Dermis microvascular lymphatic vessel endothelial cell (primary cell): ENCODE measurements at places on chromosomes 1 and 21.

- no peak for DNase-seq
Observed at GRCh38 chr21:29737186-29737585, 202.6 kb downstream of the GRIK1 start.

DNA sequence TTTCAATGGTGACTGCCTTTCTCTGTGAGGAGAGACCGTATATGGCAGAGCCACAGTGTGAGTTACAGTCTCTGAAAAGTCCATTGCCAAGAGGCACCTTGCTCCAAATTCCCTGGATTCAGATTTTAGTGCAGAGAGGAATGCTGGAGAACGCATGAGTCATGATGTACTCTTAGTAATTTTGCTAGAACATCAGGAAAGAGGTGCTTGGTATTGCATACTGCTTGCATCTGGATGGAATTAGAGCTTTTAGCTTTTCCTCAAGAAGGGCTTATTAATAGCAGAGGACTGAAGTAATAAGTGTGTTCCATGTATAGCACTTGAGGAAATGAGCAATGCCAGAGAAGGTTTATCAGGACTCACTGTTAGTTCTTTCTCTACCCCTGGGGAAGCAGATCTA lies 40.5 kb upstream of the AKT3 start:
- no peak for DNase-seq

GRCh38 chr1:213998785-213999184 lies 11.0 kb downstream of the PROX1 start:
- DNase-seq: no peak

GRCh38 chr1:20896826-20897225 lies 109.7 kb upstream of the HP1BP3 start:
- no peak for DNase-seq

- DNase-seq: no peak
Observed at GRCh38 chr1:221688488-221688843, 53.4 kb downstream of the DUSP10 start.

- no peak for DNase-seq
Observed at GRCh38 chr1:64567426-64568170, 97.7 kb downstream of the CACHD1 start.

DNA sequence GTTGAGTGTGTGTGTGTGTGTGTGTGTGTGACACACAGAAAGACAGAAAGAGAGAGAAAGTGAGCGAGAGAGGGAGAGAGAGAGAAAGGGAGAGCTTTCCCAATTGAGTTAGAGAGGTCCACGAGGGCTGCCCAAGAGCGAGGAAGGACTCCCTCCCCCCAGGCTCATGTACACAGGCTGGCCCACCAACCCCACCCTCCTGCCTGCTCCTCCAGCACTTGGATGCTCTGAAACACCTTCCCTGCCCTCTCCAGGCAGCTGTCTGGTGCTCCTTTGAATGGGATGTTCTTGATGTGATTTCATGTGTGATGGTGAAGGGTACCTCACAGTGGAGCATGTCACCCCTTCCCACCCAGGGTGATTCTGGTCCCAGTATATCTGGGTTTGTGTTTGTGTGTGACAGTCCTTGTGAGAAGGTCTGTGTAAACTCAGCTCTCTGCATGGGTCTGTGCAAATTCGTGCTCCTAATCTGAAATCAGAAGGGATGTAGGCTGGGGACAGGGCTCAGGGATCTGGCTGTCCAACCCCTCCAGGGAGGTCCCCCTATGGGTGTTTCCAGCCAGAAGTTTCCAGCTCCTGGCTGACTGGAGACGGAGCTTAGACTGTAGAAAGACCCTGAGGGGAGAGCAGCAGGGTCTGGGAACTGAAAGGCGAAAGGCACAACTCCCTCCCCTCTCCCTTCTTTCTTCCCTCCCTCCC lies 6.8 kb upstream of the PEAR1 start:
- no peak for DNase-seq

GRCh38 chr1:230308039-230308438 lies 118.1 kb downstream of the PGBD5 start:
- peak; percentile 92 for DNase-seq

GRCh38 chr1:78003882-78004718 lies 639 bp upstream of the DNAJB4 start:
- DNase-seq: no peak

GRCh38 chr1:27564710-27565649 lies 39.0 kb downstream of the AHDC1 start:
- no peak for DNase-seq

DNA sequence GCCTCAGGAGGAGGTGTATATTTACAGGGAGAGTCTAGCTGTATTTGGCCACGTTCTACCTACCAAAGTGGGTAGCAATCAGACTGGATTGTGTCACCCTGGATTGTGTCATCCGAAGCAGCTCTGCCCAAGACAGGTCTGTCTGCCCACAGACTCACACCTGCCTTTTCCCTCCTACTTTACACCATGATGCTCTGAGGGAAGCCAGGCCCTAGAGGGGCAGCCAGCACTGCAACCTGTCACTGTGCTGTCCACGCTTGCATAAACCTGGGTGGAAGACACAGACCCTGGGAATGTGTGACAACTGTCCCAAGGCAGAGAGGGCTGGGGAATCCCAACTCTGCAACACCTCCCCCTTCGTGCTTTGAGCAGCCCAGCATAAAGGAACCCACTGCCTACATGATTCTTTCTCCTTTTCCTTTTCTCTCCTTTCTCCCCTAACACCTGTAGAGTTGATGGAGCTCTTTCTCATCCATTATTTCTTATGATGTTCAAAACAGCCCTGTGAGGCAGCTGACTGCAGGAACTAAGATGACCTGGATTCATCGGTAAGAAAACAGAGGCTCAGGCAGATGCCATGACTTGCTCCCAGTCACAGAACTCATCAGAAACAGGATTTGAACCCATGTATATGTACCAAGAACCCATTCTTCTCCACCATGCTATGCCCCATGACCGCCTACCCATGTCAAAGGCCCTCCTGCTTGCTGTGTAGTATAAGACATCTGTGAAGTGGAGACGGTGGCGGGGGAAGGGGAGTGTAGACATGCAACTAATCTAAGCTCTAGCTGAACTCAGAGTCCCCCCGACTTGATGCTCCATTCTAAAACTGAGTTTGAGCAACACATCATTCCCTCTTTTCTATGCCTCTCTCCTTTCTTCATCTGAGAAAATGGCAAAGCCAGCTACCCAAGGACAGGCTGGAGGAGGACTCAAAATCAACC lies 55.9 kb downstream of the ITPKB start:
- DNase-seq: no peak

- DNase-seq: no peak
Observed at GRCh38 chr1:162386292-162387225, 5.0 kb downstream of the C1orf226 start.

DNA sequence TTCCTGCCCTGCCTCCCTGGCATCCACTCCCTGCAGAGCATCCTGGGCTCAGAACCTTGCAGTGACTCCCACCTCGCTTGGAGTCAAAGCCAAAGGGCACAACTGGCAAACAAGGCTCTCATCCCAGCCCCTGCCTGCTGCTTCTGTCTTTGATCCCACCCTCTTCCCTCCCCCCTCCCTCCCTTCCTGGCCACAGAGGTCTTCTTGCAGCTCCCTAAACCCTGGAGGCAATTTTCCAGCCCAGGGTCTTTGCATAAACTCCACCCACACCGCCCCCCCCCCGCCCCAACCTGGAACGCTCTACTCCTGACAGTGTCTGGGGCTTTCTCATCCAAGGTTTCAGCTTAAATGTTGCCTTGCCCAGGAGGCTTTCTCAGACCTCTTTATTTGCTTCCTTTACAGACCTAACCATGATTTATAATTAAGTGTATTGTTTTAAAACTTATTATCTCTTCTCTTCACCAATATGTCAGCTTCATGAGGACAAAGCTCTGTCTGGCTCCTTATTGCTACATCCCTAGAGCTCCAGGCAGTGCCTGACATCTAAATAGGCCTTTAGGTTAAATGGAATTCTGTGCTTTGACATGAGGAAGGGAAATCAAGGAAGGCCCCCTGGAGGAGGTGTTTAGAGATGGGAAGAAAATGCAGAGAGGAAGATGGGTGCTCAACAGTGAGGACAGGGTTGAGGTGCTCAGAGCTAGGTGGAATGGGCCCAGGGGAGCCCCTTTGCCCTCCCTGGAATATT lies 37.7 kb upstream of the PADI1 start:
- DNase-seq: no peak

- DNase-seq: no peak
Observed at GRCh38 chr1:41371630-41372599, 10.7 kb downstream of the FOXO6 start.

DNA sequence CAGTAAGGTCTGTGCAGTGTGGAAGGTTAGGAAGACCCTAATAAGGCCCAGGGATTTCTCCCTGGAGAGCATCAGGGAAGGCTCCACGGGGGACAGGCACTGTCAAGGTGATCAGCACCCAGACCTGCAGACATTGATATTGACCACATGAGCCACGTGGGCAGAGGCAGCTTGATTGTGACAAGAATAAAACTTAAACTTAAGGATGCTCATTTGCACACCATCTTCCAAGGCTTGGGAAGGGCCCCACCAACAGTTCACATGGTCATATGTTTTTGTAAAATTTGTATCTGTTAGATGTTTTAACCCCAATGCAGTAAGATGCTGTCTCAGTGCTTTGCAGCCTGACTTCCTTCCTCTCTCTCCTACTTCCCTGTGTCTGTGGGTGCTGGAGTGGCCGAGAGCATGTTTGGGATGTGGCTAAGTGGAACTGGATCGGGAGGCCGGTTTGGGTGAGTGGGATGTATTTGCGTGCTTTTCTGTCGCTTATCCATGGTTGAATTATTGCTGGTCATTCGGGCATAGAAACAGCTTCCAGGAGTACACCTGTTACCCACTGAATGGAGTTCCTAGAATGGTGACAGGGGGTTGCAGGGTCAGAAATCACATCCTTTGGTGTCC lies 49.8 kb upstream of the OLIG2 start:
- no peak for DNase-seq

DNA sequence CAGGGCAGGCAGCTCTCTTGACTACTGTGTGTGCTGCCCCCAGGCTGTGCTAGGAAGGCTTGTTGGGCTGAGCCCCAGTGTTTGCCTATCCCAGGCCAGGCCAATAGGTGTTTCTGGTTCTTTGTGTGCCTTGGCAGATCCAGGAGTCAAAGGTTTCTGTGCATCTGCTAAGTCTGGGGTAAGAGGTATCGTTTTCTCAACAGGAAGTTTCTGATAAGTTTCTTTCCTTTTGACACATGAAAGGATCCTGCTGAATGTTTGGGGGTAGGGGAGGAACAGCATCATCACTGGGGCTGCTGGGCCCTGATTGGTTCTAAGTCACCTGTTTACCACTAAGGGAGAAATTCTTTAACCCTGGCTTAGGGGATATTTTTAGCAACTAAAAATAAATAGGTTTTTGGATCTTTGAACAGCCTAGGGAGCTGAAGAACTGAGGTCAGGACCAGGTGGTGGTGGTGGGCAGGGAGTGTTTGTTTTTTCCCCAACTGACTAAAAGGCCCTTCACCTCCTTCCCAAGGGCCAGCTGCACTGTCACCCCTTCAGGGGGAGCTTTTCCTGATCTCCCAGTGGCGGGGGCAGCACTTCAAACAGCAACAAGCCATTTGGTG lies 85.1 kb downstream of the KCNN3 start:
- peak; percentile 92 for DNase-seq

GRCh38 chr1:91699339-91699974 lies 186.5 kb downstream of the TGFBR3 start:
- DNase-seq: no peak

DNA sequence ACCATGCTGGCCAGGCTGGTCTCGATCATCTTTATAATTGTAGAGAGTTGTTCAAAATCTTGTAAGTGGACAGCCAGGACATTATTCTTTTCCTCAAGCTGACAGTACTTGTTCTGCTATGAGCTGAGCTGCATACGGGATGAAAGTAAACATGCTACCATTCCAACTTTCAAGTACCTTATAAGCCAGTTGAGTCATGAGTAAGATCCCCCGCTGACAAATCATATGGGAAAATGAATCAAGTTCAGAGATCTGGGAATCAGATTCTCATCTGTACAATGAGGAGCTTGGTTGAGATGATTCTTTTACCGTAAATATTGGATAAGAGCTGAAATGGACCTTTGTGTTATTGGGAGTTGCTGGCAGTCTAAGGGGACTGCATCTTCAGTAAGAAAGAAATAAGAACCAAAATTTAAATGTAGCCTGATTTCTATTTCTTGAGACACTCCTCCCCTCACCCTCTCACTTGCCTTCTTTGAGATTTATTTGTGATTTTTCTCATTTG lies 62.7 kb downstream of the CENPF start:
- DNase-seq: no peak

DNA sequence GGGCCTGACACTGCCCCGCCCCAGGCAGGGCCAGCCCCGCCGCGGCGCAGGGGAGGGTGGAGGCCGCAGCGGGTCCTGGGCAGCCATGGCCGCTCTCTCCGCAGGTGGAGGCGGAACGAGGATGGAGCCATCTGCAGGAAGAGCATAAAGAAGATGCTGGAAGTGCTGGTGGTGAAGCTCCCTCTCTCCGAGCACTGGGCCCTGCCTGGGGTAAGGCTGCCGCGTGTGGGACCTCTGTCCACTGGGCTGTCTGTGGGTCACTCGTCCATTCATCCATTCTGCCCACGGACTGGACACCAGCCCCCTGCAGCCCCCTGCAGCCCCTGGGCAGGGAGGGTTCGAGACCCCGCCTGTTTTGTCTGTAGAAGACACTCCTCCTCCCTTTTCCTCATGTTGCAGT lies 18.4 kb upstream of the LRRC3 start:
- no peak for DNase-seq
